Frontal cortex (tissue), 4 donors: ENCODE measurements at places on chromosomes 2 and 18. TPM values are rescaled to one million over a fixed set of nuclear protein-coding genes. Genes with fewer than 3 reads are reported as not detected.

NT5DC4 gene
- not detected for total RNA-seq

IGFBP2 gene
- 253 TPM for total RNA-seq

TEKT4 gene
- total RNA-seq, result under 0.01 TPM

MBOAT2 gene
- total RNA-seq, result 125 TPM

AP1S3 gene
- 2.0 TPM for total RNA-seq

CACNB4 gene
- total RNA-seq, result 42.4 TPM

CRACDL gene
- total RNA-seq, result 2.0 TPM

RAB27B gene
- total RNA-seq, result 33.0 TPM
